ENCODE measurements at places on chromosomes 7 and 10.
A peak's percentile ranks its signal among the peaks of the same experiment; 100 is the strongest.

- no peak for DNase-seq
These were observed 18.3 kb downstream of the INSIG1 start for GRCh38 chr7:155315977-155316376.

DNA sequence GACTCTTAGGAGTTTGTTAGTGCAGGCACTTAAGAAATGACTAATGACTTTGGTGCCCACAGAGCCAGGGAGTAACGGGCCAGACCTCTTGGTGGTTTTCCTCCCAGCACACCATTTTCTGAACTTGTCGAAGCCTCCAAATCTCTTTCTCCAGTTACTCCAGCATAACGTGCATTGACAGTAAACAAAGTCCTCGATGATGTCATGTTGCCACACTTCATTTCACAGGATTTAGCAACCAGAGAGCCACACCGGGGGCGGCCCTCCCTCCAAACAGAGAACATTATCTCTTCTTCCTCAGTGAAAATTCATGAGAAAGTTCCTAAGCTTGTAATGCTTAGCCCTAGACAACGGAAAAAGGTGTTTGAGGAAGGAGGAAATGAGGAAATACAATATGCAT lies 4.0 kb upstream of the SVOPL start:
- peak; percentile 77 for DNase-seq

DNA sequence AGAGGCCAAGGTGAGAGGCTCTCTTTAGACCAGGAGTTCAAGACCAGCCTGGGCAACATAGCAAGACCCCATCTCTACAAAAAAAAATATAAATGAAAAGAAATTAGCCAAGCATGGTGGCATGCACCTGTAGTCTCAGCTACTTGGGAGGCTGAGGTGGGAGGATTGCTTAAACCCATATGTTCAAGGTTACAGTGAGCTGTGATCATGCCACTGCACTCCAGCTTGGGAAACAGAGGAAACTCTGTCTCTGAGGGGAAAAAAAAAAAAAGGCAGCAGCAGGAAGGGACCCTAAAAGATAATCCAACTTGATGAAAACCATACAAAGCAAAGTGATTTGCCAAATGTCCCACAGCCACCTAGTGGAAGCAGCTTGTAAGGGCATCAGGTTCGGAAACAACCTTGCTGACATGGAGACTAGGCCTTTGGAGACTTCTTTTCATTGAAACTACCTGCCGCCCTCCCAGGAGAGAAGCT lies 15.6 kb upstream of the PBLD start:
- DNase-seq: peak; percentile 33

DNA sequence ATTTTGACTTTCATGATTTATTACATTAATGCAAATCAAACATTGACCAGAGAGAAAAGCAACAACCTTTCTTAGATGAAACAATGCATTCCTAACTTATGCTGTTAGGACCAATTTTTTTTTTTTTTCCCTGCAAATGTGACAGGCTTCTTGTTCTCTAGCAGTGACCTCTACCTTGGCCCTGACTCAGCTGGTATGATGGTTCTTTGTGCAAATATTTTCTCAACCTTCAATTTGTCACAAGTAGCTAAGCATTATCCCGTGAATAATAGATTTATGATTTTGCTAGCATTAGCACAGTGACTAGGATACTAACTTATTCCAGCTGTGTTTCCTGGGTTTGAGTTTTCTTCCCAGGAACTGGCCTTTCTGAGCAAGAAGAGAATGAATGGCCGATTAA lies 64.9 kb downstream of the PPP1R9A start:
- DNase-seq: no peak
